Renal cortex interstitium (tissue), 15 donors: ENCODE measurements at places on chromosomes 4 and X.

DNA sequence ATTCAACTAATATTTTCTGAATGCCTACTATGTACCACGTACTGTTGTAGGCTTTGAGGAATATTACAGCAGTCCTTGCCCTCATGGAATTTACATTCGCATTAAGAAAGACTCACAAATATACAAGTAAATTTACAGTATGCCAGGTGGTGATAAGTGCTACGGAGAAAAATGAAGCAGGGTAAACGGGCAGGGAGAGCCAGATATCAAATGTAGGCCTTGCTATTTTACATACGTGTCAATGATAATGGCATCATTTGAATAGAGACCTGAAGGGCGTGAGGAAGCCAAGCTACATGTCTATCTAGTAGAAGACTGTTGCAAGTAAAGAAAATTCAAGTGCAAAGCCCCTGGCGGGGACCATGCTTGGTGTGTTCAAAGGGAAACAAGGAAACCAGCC is 65.2 kb downstream of the AMMECR1 start:
- no peak for DNase-seq

DNA sequence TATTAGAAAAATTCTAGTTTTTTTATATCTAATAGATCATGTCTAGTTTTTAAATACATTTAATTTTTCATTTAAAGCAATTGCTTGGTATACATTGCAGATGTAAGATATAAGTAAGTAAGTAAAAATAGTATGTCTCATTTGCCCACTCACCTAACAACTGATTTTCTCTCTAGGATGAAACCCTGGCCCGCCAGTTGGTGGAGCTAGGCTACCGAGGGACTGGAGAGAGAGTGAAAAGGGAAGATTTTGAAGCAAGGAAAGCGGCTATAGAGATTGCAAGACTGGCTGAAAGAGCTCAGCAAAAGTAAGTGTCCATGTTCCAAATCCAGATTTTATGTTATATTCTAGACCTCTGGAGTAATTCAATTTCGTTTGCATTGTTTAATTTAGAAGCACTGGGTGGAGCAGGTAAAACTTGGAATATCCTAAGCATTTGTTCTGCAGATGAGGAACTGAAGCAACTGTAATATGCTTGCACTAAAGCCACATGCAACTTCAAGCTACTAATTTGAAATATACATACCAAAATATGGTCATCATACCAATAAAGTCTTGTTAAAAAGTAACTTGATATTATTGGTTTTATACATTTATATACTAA is 27.1 kb downstream of the CFAP299 start:
- peak; percentile 19 for DNase-seq

- no peak for DNase-seq
Measured at GRCh38 chr4:8528713-8529112, 51.5 kb upstream of the GPR78 start.

GRCh38 chr4:114205261-114205660 is 225.8 kb upstream of the ARSJ start:
- no peak for DNase-seq

- DNase-seq: no peak
Measured at GRCh38 chr4:145498430-145498829, 16.8 kb downstream of the SMAD1 start.

DNA sequence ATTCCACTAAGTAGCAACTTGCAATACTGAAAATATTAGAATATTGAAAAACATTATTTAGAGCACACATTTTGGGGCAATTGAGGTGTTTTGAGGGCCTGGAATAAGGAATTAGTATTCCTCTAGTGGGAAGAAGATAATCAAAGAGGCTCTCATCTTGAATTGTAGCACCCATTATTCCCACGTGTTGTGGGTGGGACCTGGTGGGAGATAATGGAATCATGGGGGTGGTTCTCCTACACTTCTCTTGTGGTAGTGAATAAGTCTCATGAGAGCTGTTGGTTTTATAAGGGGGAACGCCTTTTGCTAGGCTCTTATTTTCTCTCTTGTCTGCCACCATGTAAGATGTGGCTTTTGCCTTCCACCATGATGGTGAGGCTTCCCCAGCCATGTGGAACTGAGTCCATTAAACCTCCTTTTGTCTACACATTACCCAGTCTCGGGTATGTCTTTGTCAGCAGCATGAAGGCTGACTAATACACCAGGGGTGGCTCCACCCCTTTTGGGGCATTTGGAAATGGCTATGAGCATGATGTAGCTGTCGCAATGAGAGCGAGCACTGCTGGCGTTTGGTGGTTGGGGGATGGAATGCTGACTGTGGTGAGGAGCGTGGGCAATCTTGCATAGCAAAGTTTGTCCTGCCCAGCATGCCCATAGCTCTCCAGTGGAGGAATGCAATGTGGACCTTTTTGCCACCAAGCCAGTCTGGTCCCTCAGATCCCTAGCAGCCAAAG is 308.2 kb downstream of the FRMPD4 start:
- no peak for DNase-seq

GRCh38 chrX:54825716-54826438 is 18.3 kb downstream of the MAGED2 start:
- DNase-seq: no peak

DNA sequence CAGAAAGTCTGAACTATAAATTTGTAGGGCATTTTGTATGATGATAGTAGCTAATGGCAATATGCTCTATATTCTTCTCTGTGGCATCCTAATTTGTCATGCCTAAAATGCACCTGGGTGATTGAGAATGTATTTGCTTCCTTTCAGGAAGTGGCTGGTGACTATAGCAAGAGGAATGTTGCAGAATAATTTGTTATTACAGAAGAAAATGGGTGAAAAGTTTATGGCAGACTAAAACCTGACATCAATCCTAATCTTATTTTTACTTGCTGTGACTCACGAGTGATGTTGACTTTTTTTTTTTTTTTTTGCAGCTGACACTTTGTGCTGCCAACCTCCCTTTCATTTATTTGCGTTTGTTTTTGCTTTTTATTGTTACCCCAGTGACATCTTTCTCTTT is 141.1 kb downstream of the MSL3 start:
- no peak for DNase-seq

DNA sequence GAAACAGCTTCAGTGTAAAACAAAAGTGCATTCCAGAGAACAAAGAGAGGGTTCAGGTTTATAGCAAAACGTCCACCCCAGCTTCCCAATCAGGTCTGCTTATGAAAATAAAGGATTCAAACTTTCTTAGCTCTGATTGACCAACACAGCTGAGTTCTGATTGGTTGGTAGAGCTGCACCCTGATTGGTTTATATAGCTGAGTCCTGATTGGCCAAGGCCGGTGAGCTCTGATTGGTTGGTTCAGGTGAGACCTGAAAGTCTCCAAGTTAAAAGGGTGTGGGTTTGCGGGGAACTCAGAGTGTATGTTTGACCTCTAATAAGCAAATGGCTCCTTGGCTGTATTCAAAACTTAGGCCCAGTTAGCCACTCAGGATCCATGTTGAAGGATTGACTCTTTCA is 20.9 kb downstream of the CLRN2 start:
- no peak for DNase-seq

DNA sequence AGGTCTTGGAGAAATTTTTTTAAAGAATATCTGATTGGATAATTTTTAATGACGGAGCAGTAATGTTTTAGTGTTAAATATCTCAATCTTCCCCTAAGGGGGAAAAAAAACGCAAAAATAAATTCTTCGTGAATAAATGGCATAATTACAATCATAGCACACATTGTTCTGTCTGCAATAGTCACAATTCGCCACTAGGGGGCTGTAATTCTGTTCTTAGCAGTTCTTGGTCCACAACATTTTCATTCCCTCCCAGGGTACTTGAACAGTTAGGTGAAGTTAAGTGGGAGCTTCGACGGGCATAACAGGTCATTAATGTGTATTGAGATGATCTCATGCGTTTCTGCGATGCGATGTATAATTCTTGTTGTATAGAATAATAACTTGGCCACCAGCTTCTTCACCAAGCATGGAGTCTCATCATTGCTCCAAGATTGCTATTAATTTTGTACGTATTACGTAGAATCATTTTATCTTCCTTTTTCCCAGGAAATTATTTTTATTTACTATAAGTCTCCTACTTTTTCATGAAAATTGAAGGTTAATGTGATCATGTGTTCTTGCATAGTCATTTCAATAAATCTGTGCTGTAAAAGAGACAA is 27.2 kb downstream of the HTR2C start:
- no peak for DNase-seq

GRCh38 chr4:1939664-1940509 is 68.7 kb downstream of the NSD2 start:
- no peak for DNase-seq

- DNase-seq: no peak
Measured at GRCh38 chr4:186900232-186900900, 176.7 kb upstream of the FAT1 start.

DNA sequence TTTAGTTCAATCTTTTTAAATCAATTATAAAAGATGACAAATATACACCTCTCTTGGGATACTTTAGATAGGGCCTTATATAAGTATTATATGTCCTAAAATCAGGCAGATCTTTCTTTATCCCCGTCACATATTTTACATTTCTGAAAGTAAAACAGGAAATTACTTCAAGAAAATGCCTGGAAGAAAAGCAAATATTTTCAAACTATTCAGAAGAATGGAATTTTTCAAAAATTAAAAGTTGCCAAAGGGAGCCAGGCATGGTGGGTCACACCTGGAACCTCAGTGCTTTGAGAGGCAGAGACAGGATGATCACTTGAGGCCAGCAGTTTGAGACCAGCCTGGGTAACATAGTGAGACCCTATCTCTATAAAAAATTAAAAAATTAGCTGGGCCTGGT is 34.4 kb downstream of the MGARP start:
- DNase-seq: no peak

DNA sequence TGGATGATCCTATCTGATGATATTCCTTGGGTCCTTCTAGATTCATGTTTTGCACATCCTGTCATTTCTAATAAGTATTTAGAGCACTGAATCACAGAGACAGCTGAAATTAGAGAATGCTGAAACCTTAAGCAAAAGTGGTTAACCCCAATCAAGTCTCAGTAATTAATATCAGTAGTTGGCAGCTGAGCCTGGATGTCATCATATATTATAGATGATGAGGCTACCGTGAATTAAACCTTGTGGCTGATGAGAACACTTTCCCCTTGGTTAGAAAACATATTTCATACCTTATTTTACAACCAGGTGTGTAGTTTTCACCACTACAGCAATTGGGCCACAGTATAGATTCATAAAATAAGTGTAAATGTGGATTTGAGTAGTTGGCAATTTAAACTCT is 499.0 kb downstream of the PDGFC start:
- no peak for DNase-seq

- DNase-seq: no peak
Measured at GRCh38 chrX:54843050-54843449, 35.5 kb downstream of the MAGED2 start.

DNA sequence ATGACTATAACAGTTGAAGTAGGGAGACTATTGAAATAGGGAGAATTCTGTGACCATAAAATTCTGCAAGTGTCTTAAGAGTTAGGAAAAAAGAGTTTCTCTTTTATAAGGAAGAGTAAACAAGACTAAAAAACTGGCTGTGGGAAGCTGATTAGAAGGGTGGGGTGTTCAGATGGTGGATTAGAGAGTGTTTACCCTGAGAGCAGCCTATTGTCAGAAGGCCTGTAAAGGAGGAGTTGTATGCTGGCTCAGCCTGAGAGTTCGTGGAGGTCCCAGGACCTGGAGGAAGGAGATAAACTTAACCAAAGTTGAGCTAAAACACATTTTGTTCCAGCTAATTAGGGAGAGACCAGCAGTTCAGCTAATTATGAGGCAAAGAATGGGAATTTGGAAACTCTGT is 629.7 kb downstream of the PCDH7 start:
- DNase-seq: no peak

GRCh38 chr4:72418458-72418857 is 150.6 kb downstream of the ADAMTS3 start:
- DNase-seq: peak; percentile 16

- peak; percentile 41 for DNase-seq
Measured at GRCh38 chrX:55489314-55490009, at the start of gene USP51. TSS of gene USP51 (minus strand) at chrX:55489848. CDS start at chrX:55488939, 909 bp downstream.

- no peak for DNase-seq
Measured at GRCh38 chrX:67961516-67961915, 417.7 kb downstream of the AR start.
